Tibial artery (tissue), 4 donors: ENCODE measurements at places on chromosomes 12 and 14.

- peak; percentile 19 for DNase-seq
- no peaks in the 10 kb centered on the region for H3K27me3 ChIP-seq
- H3K4me1 ChIP-seq, result no peaks in the 10 kb centered on the region
- peaks cover 38% of the 10 kb centered on the region for H3K36me3 ChIP-seq
Measured at GRCh38 chr12:111457577-111457976, 51.9 kb downstream of the SH2B3 start.

GRCh38 chr12:113214895-113215400 is 6.3 kb upstream of the TPCN1 start:
- H3K36me3 ChIP-seq, result no peaks in the 10 kb centered on the region
- H3K4me3 ChIP-seq, result no peak overlapping the region
- DNase-seq, result peak; percentile 94
- peak overlapping the region; percentile 63 for H3K27ac ChIP-seq
- H3K27me3 ChIP-seq, result no peaks in the 10 kb centered on the region
- peaks cover 41% of the 10 kb centered on the region for H3K4me1 ChIP-seq

DNA sequence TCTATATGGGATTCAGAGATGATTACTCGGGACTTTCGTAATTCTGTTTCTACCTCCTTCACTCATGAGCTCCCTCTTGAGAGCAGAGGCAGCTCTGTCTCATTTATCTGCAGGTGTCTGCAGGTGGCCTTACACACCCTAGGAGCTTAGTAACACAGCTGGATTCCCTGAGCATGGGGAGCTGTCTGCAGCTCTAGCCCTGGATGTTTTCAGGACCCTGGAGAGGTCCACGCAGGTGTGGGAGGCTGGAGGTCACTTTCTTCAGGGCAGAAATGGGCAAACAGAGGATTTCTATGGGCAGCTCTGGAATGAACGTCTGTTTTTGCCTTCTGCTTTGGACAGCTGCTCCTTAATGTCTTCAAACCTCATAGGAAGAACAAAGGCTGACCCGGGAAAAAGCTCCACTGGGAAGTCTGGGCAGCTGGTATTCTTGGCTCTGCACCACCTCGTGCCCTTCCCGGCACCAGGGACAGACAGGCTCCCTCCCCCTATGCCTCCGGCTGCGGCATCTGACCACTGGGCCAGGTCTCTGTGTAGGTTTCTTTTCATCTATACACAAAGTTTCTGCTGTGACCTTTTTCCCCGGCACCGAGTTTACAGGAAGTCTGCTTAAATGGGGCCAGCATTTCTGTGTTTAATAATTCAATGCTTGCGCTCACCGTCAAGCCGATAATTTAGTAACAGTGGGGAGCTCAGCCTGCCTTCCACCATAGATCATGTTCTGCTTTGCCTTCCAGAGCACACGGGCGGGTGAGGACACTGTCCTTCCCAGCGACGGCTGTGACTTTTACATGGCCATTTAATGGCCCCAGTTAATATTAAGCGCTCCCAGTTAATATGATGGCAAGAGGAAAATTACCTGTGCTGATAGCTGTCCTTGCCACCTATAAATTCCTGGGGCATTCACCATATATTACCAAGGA is 320.2 kb upstream of the SFSWAP start:
- H3K36me3 ChIP-seq, result no peaks in the 10 kb centered on the region
- no peak overlapping the region for H3K27ac ChIP-seq
- no peak for DNase-seq
- no peaks in the 10 kb centered on the region for H3K4me1 ChIP-seq

DNA sequence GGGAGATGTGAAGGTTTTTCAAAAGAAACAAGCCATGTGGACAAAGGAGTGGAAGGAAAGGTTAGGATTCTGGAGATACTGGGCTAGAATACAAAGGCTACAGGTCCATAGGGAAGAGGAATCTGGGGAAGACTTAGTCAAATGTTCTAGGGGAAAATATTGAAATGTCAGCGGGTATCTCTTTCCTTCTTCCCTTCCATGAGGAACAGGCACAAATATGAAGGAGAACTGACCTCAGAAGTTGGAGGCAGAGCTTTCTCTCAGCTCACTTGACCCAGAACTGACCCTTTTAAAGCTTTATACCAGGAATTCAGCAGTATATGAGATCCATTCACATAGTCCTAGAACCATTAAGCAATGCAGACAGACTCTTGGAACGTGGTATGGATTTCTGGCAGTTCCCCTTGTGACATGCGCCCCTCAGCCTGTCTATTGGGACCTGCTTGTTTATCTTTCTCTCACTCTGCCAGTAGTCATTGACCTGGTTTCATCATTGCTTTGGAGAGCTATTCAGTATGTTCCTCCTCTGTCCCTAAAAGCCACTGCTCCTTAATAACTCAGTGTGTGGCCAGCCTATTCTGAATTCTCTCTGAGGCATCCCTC is 43.0 kb upstream of the GSG1 start:
- peak overlapping the region; percentile 57 for H3K27ac ChIP-seq
- no peak overlapping the region for H3K4me3 ChIP-seq
- H3K4me1 ChIP-seq, result no peaks in the 10 kb centered on the region
- H3K27me3 ChIP-seq, result no peaks in the 10 kb centered on the region

DNA sequence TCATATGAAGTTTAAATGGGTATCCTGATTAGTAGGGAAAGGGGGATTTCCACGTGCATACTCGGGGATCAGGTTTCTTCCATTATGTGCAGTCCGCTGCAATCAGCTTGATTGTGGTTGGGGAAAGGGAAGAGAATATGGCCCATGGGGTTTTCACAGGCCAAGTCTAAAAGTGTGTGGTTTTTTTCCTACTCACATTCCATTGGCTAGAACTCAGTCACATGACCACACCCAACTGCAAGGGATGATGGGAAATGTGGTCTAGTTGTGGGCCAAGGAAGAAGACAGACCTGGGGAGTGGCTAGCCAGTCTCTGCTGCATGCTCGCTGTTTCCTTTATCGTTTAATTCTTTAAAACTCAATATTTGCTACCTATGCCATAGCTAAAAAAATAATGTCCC is 105.1 kb downstream of the PRIMA1 start:
- DNase-seq, result no peak
- no peak overlapping the region for H3K4me3 ChIP-seq
- no peak overlapping the region for H3K27ac ChIP-seq
- no peaks in the 10 kb centered on the region for H3K36me3 ChIP-seq
- H3K27me3 ChIP-seq, result no peaks in the 10 kb centered on the region

DNA sequence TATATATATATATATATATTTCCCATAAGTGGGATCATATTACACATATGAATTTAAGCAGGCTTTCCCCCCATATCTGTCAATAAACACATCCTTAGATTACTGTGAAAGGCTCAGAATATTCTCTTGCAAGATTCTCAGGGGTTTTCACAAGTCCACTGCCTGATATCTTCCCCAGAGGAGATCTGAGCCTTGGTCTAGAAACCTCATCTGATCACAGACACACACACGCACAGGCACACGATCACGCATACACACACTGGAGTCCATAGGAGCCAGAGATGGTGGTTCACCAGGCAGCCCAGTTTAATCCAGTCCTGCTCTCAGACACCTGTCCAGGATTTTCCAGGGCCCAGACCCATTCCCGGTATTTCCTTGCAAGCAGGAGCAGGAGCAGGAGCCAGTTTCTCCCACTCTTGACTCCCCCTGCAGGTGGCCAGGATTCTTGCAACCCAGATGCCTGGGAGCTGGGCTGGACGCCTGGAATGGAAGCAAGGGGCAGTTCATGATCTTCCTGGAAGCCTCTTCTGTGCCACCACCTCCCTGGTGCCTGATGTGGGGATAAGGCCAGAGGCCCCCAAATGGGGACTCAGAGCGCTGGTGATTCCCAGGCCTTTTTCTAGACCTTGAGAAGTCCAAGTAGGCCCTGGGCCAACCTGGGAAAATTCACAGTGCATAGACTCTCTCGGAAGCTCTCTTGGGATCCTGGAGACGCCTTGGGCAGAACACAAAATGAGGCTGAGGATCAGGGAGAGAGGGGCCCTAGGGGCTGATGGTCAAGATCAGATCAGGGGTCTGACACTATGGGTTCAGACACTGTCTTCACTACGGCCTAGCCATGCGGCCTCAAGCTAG is 16.5 kb upstream of the KRT78 start:
- no peak for DNase-seq
- no peak overlapping the region for H3K27ac ChIP-seq
- no peaks in the 10 kb centered on the region for H3K4me1 ChIP-seq
- H3K27me3 ChIP-seq, result no peaks in the 10 kb centered on the region

DNA sequence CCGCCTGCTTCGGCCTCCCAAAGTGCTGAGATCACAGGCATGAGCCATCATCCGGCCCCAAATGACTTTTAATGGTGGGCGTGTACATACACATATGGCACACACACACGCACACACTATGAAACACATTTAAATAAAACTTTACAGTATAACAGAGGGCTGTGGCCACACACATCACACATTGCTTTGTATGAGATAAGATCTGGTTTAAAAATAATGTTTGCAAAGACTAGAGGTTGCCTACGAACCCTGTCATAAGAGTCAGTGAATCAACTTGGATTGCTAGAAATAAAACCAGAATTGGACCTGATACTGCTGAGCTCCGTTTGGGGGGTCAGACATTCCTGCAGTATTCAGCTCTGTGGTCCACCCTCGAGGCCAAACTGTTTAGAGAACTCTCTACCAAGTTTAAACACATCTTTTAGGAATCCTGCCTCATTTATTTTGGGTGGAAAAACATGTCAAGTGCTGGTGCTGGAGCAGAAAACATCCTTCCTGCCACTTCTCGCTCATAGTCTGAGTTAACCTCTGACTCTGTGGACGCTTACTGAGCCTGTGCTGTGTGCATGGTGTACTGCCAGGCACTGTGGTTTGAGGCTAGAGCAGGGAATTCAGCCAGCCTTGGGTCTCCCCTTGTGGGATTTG is 47.8 kb upstream of the EML1 start:
- no peak for DNase-seq
- no peak overlapping the region for H3K4me3 ChIP-seq
- H3K36me3 ChIP-seq, result no peaks in the 10 kb centered on the region
- H3K4me1 ChIP-seq, result no peaks in the 10 kb centered on the region
- no peaks in the 10 kb centered on the region for H3K27me3 ChIP-seq
- H3K27ac ChIP-seq, result peak overlapping the region; percentile 69

- no peak overlapping the region for H3K27ac ChIP-seq
- H3K36me3 ChIP-seq, result no peaks in the 10 kb centered on the region
- no peak overlapping the region for H3K4me3 ChIP-seq
- no peak for DNase-seq
- peaks cover 16% of the 10 kb centered on the region for H3K27me3 ChIP-seq
Measured at GRCh38 chr12:115450710-115451109, 766.7 kb upstream of the TBX3 start.

GRCh38 chr12:14567351-14568162 is at the start of gene PLBD1:
PLBD1 (minus strand) TSS chr12:14567883; CDS start chr12:14567696, 187 bp downstream.
- H3K36me3 ChIP-seq, result no peaks in the 10 kb centered on the region
- DNase-seq, result peak; percentile 76
- no peaks in the 10 kb centered on the region for H3K4me1 ChIP-seq
- peak within 1 kb of the TSS; percentile 56 for H3K4me3 ChIP-seq
- H3K27me3 ChIP-seq, result no peaks in the 10 kb centered on the region

- no peak for DNase-seq
- H3K36me3 ChIP-seq, result no peaks in the 10 kb centered on the region
- H3K27ac ChIP-seq, result no peak overlapping the region
- H3K27me3 ChIP-seq, result no peaks in the 10 kb centered on the region
- no peak overlapping the region for H3K4me3 ChIP-seq
Measured at GRCh38 chr14:99874306-99874705, 81.1 kb downstream of the EML1 start.

- H3K4me1 ChIP-seq, result peaks cover 22% of the 10 kb centered on the region
- peaks cover 29% of the 10 kb centered on the region for H3K36me3 ChIP-seq
- no peak for DNase-seq
- H3K4me3 ChIP-seq, result no peak overlapping the region
- no peak overlapping the region for H3K27ac ChIP-seq
Measured at GRCh38 chr12:124322271-124322998, 27.5 kb downstream of the RFLNA start.
